ENCODE measurements at places on chromosomes 2 and 18.
A peak's percentile ranks its signal among the peaks of the same experiment; 100 is the strongest.

- DNase-seq: no peak
Measured at GRCh38 chr2:188078534-188078933, 213.1 kb upstream of the GULP1 start.

- no peak for DNase-seq
Measured at GRCh38 chr2:230269715-230270114, 44.2 kb downstream of the SP140 start.

- peak; percentile 81 for DNase-seq
Measured at GRCh38 chr18:13165636-13166423, 52.7 kb upstream of the LDLRAD4 start.

GRCh38 chr2:215487002-215487372 is 51.1 kb upstream of the FN1 start:
- no peak for DNase-seq

GRCh38 chr2:197216361-197216979 is 94.1 kb downstream of the ANKRD44 start:
- DNase-seq: no peak

- no peak for DNase-seq
Measured at GRCh38 chr18:53018791-53019190, 678.8 kb downstream of the DCC start.

DNA sequence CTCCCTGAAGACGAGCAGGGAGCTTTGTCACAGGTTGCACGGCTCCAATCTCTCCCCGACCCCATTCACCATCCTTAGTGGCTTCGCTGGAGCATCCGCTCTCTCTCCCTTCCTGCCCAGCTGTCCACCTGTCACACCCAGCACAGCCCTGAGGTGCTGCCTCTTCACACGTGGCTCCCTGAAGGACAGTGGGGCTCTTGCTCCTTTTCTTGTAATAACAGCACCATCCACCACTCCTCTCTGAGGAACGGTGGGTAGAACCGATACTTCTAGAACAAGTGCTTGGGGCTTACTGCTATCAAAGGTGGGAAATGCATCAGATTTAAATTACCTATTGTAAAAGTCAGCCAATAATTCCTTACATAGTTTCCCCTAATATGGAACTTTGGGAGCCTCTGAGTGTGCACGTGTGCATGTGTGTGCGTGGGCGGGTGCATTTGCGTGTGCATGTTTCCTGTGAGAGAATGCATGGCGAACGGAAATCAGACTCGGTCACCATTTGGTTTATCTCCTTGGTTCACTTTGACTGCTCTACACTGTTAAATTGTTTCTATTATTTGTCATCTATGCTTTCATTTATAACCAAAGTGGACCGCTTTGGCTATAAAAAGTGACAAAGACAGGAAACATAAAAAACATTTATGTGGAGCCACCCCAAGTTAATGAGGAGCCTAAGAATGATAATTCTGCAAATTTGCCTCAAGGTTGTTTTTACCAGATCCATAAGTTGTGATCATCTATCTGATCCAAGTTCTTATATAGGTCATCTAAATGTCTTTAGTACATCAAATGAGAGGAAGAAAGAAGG is 39.1 kb downstream of the KLHL29 start:
- DNase-seq: no peak

Data from NCI-H2171 (cell line).